Stimulated activated CD8-positive, alpha-beta memory T cell treated with anti-CD3 and anti-CD28 coated beads, Interleukin-2, amount 100 ng/mL, for 1 hour (primary cell): ENCODE measurements at places on chromosomes 5 and 9.
A peak's percentile ranks its signal among the peaks of the same experiment; 100 is the strongest.

- no peak for DNase-seq
These were observed 1234.8 kb upstream of the C9orf72 start for GRCh38 chr9:28808042-28808441.

DNA sequence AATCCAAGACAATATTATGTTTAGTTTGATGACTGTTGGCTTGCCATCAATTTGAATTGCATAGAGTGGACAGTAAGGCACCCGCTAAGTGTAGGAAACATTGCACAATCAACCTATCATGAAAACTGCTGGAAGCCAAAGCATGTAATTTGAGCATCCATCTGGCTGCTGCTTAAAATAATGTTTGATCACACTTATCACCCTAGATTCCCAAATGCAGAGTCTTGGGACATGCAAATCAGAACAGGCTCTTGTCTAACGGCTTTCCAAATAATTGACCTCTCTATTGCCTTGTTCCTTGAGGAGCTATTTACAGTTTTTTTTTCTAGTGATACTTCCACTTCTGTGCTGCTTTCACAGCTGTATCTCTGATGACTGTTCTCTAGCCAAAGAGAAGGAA, 342.1 kb downstream of the PRR16 start:
- DNase-seq, result no peak

- DNase-seq, result no peak
These were observed 238.1 kb downstream of the ACTL7B start for GRCh38 chr9:108617676-108618075.

GRCh38 chr9:136551401-136552116, 5.7 kb upstream of the NOTCH1 start:
- no peak for DNase-seq

DNA sequence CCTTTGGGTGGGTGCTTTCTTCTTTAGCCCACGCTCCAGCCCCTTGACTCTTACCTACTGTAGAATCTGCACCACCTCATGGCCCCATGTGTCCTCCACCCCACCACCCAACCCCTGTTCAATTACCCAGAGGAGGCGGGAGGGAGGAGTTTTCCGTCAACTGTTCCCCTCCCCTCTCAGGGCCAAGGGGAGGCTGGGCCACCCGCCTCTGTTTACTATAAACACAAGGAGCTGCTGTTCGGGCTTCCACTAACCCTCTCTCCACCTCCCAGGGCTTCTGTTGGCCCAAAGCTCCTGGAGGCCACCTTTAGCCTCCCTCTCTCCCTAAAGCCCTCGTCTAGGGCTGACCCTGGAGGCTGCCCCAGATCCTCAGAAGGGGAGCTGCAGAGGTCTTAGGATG, 59.2 kb downstream of the FOXI1 start:
- no peak for DNase-seq

- DNase-seq, result no peak
These were observed 223.0 kb upstream of the NUDT12 start for GRCh38 chr5:103785569-103785968.

DNA sequence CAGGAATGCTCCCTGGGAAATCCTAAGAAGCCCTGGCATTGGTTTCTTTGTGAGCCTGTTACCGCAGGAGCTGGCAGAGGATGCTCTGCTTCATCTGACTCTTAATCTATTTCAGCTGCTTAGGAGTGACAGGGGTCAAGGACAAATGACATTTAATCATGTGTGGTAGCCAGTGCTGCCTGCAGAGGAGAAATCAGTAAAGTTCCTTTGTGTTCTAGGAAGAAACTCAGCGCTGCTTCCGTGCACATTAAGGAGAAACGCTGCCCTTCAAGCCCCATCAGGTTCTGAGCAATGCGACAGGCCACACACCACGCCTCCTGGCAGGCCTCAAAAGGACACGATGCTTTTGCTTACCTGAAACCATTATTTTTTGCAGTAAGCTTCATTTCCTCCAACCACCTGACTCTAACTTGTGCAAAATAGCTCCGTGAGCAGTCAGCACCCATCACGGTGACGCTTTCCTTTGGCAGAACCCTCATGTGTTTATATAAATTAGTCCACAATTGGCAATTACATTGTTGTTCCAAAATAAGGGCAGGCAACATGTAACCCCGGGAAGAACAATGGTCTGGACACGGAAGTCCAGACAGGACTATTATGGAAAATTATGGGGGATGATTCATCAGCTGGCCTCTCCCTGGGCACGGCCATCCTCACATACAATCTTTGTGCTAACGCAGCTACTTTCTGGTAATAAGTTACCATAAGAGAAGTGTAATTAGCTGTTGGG, 387.9 kb upstream of the DAP start:
- DNase-seq, result no peak

- peak; percentile 21 for DNase-seq
These were observed 54.4 kb downstream of the GNAQ start for GRCh38 chr9:77977210-77977611.

DNA sequence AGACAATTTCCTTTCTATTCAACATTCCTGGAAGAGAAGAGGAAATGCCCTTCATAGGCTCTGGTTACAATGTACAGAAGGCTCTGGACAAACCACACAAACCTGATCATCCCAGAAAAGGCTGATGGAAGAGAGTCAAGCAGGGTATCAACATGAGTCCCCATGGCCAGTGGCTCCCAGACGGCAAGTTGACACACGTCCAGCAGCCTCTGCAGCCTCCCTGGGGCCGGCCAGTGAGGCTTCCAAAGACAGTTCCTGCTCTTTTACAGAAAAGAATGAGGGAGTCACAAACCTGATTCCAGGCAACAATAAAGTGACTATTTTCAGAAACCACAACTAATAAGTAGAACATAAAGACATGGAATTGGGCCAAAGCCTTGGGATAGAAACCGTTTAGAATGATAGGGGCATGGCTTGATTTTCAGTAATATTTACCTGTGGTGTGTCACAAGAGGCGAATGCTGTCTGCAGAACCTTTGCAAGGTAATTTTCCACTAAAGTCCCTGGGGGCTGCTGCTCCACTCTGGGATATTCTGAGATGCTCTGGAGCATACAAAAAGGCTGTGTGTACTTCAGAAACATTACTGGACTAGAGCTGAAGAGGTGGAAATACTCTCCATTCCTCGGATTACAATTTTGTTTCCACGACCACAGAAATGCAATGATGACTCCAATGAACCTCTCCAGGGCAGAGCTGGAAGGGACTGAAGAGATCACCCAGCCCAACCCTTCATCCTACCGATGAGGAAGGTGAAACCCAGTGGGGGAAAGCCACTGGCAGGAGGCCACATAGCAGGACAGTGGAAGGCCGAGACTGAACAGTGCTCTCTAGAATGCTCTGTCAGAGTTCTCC, 10.4 kb downstream of the MED27 start:
- DNase-seq, result no peak

DNA sequence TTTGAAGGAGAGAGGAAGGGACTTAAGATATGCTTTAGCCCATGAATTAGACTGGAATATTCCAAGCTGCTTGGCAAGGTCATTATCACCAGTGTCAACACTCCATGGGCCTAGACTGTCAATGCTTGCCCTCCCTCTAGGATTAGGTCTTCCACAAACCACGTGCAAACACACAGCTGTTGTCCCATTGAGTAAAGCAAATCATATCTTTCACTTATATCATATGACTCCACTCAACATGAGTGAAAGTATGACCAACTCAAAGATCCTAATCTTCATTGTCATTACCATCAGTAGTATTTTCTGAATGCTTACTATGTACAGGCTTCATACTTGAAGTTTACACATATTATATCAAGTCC, 57.0 kb upstream of the GRAMD2B start:
- no peak for DNase-seq

GRCh38 chr5:32195265-32195664, 21.1 kb upstream of the GOLPH3 start:
- DNase-seq, result no peak

DNA sequence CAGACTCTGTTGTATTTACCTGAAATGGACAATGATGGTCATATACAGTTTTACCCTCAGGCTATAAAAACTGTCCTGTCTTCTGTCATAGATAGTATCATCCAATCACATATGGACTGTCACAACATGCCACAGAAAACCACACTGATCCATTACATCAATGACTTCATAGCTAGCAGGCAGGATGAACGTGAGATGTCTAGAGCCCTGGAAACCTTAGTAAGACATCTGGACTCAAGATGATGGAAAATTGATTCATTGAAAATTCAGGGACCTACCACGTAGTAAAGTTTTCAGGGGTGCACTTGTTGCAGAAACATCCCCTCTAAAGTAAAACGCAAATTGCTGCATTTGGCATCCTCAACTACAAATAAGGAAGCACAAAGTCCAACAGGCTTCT, 284.4 kb upstream of the RGMB start:
- no peak for DNase-seq

- DNase-seq, result no peak
These were observed 81.8 kb upstream of the MAMDC2 start for GRCh38 chr9:69961843-69962242.

- no peak for DNase-seq
These were observed 29.0 kb downstream of the ADAM19 start for GRCh38 chr5:157546456-157547100.

DNA sequence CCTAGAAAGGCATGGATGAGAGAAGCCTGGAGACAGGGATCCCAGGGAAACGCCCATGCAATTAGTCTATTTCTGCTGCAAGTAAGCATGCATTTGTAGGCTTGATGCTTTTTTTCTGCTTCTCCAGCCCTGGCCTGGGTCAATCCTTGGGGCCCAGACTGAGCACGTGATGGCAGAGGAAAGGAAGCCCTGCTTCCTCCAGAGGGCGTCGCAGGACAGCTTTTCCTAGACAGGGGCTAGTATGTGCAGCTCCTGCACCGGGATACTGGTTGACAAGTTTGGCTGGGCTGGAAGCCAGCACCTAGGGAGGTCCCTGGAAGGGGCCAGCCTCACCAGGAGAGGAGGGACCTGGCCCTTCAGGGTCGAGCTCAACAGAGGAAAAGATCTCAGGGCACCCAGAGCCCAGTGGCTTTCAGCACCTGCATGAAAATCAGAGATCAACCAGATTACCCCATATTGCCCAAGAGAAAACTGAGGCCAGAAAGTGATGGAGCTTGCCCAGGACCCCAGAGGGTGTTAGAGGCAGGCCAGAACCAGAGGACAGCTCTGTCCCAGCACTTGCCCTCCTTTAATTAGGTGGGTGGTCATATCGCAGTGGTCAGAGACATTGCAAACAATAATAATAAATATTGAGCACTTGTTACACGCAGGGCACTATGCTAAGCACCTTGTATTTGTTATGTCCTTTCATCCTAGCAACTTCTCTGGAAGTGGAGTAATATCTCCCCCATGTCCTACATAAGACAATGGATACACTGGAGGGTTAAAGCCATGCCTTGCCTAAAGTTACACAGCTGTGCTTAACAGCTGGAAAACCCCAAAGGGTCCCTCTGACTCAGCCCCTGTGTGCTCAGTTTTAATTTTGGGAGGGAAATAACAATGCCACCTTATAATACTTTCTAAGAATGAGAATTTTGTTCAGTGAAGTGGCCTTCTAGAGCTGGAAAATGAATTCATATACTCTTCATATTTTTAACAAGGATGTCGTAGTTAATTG, 67.1 kb downstream of the KLF4 start:
- no peak for DNase-seq

- DNase-seq, result no peak
These were observed 10.3 kb upstream of the RGMB start for GRCh38 chr5:98763001-98763630.

DNA sequence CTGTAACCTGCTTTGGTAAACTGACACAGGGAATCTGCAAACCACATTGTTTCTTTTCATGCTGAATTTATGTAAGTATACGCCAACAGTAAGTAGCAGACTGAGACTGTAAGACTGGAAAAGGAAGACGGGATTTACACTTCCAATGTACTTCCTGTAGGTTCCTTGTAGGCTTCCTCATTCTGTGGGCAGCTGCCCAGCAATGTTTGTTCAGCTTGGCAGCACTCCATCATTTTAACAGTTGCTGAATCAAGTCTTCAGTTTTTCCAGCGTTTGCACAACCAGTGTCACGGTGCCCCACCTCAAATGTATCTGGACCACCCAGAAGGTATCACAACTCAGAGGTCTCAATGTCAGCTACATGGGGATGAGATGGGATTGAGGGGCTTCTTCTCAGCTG, 232.6 kb downstream of the PRDM9 start:
- DNase-seq, result no peak

DNA sequence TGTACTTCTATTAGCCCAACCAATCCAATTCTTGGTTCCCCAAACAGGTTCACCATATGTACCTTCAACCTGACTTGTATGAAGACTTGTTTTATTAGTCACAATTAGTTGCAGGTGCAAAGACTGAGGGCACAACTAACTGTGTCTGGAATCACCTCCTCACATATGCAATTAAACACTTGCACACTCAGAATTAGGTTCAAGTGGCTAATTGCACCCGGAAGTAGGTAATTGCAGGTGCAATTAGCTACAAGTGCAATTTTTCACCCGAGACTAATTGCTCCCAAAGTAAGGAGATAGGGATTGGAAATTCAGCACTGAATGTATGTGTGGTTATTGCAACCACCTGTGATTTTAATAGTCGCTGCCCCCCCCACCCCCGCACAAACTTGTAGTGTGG, 338.9 kb downstream of the ZSWIM6 start:
- no peak for DNase-seq

- DNase-seq, result no peak
These were observed 147.2 kb upstream of the MOCS2 start for GRCh38 chr5:53256746-53257145.

GRCh38 chr5:17289681-17290539, 72.5 kb downstream of the BASP1 start:
- DNase-seq, result no peak

DNA sequence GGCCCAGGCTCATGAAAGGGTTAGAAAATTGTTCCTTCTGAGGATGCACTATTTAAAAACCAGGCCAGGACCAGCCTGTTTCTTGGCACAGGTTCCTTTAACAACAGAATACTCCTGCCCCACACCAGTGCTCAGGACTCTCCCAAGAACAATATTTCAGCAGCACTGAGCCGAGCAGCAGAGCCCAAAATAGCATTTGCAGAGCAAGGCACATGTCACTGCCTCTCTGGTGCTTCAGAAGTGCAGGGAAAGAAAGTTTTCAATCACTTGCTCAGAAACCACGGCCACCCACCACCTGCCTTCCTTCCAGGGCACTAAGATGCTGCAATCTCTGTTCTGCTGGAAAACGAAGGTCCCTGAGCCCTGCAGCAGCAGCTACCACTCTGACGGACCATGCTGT, 77.6 kb downstream of the SIL1 start:
- DNase-seq, result no peak

DNA sequence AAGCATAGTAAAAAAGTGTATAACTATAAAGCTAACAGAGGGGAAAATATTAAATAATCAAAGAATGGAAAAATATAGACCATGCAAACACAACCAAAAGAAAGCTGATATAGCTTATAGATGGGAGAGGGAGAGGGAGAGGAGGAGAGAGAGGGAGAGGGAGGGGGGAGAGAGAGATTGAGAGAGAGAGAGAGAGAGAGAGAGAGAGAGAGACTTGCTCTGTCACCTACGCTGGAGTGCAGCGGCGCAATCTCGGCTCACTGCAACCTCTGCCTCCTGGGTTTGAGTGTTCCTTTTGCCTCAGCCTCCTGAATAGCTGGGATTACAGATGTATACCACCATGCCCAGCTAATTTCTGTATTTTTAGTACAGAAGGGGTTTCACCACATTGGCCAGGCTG, 110.6 kb downstream of the RAPGEF6 start:
- DNase-seq, result no peak

- DNase-seq, result no peak
These were observed 100.4 kb downstream of the GLDC start for GRCh38 chr9:6545017-6545691.
